Cardiac fibroblast (primary cell): ENCODE measurements at places on chromosomes 5 and 9.

DNA sequence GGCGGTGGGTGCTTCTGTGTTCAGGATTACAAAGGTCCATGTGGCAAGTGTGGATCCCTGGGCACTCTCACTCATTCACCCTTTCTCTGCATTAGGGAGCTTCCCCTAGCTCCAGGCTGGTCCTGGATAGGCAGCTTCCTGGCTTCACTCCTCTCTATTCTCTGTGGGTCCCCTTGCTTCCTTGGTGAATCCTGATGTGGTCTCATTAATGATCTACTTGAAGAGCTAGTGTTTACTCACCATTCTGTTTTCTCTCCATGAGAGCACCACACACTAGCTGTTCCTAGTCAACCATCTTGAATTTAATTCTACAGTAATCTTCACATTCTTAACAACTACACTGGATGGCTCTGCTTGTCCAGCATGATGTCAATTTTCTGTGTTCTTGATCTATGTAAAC is 90.0 kb upstream of the PLPPR1 start:
- no peak for DNase-seq

DNA sequence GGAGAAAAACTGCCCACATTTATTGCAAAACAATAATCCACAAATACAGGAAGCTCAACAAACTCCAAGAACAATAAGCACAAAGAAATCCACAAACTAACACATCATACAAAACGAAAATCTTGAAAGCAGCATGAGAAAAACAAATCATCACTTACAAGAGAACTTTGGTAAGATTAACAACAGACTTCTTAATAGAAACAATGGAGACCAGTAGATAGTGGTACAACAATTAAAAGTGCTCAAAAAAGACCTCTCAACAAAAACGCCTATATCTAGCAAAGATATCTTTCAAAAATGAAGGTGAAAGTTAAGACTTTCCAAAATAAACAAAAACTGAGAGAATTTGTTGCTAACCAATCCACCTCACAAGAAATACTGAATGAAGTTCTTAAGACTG is 38.4 kb downstream of the CDKL3 start:
- peak; percentile 5 for DNase-seq

DNA sequence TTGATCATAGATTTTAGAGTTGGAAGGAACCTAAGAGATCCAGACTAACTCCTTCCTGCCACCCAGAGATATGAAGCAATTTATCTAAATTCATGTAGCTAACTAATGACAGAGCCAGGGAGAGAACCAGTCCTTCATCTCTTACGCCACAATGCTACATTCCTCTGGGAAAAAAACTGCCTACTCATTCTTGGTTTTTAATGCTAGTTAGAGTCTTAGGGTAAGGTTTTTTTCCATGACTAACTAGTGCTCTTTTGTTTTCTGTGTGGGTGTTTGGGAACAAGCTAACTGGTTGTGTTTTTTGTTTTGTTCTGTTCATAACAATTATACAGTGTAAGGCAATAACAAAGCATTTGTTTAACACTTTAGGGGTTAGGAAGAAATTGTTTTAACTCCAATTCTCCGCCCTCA is 52.4 kb downstream of the SLC44A1 start:
- DNase-seq, result peak; percentile 99

- no peak for DNase-seq
Observed at GRCh38 chr5:180040287-180041214, 31.0 kb downstream of the RNF130 start.

- peak; percentile 78 for DNase-seq
Observed at GRCh38 chr5:56323505-56323904, 90.4 kb upstream of the ANKRD55 start.

DNA sequence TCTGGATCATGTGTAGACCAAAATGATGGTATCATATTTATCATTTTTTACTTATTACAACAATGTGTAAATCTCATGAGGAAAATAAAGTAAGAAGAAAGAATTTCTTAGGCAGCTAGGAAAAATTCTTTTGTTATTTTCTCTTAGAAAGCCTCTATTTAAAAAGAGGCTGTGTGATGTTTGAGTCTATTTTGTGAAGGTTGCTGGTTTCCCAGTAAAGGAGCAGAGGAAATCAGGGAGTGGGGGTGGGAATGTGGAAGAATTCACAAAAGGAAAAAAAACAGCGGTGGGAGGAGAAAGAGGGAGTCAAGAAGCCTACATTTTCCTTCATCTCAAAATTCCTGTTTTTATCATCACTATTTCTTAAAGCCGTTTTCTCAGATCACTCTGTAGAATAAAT is 20.1 kb downstream of the PTCH1 start:
- no peak for DNase-seq

GRCh38 chr9:25412646-25413045 is 265.6 kb downstream of the TUSC1 start:
- DNase-seq, result no peak

DNA sequence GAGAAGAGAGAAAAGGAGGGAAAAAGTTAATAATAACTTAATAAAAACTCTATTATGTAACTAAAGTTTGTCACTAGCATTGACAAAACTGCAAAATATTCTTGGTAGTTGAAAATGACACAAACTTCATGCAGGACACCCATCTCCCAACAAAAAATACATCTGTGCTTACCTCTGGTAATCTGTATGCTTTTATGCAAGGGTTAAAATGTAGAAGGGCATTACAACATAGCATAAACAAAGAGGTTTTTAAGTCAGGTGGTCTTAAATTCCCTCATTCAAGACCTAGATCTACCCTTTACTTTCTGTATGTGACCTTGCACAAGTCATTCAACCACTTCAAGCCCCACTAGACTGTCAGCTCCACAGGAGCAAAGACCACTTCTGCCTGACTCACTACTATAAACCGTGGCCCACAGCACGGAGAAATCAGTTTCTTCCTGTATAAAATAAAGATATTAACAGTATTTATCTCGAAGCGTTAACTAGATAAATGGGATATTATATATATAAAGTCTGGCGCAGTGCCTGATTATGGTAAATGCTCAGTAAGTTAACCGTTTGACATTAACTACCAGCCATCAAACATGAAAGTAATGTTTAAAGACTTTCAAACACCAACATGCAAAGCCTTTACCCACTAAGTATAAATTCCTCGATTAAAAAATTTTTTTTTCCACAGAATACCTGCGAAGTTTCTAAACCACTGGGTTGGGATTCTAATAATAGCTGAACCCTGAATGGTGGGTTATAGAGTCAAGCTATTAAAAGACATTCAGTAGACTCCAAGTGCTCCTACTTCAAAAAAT is 2.0 kb downstream of the FBXL17 start:
- DNase-seq, result peak; percentile 19

GRCh38 chr9:37619806-37620205 is 27.4 kb upstream of the TOMM5 start:
- DNase-seq, result no peak

- DNase-seq, result peak; percentile 61
Observed at GRCh38 chr9:32551276-32552051, 663 bp upstream of the SMIM27 start.

- DNase-seq, result no peak
Observed at GRCh38 chr9:74887981-74888370, 255 bp upstream of the TRPM6 start.

DNA sequence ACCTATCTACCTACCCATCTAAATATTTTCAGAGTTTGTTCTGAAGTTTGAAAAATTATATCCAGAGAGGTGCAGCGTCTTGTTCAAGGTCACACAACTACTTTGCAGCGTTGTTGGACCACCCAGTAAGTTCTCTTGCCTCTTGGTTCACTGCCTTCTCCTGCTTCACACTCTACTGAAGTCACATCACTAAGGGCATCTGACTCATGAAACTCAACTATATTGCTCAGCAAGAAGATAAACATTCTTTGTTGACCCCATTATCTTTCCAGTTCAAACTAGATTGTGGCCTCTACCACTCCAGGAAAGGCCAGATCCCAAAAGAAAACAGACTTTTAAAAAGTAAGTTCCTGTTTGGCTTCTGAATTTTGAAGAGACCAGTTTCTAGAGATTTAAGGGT is 326.9 kb downstream of the SLIT3 start:
- no peak for DNase-seq

GRCh38 chr9:108991479-108991878 is 21.8 kb downstream of the CTNNAL1 start:
- DNase-seq, result no peak

- DNase-seq, result no peak
Observed at GRCh38 chr5:176899946-176900779, 1.0 kb upstream of the HK3 start.

DNA sequence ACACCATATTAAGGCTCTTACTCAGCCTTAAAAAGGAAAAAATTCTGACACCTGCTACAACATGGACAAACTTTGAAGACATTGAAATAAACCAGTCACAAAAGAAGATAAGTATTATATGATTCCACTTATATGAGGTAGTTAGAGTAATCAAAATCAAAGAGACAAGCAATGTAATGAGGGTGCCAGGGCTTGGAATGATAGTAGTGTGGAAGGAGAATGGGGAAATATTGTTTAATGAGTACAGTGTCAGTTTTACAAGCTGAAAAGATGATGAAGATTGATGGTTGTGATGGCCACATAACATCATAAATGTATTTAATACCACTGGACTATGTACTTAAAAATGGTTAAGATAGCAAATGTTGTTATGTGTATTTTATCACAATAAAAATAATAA is 485.7 kb downstream of the SPATA31D1 start:
- DNase-seq, result no peak

GRCh38 chr5:171484460-171484899 is 65.0 kb downstream of the FGF18 start:
- DNase-seq, result peak; percentile 38

DNA sequence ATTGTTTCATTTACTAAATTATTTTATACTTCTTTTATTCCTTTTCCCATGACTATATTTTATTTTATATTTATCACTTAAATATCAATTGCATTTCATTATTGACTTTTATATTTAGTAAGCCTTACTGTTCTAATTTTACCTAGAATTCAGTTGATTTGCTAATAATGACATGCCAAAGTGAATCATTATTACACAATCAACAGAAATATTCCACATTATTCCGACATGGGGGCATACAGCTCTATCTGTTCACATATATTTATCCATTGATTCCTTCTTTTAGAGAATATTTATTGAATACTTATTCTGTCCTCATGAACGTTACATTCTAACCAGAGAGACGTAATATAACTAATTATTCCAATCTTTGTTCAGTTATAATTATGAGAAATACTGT is 221.8 kb downstream of the DOCK8 start:
- DNase-seq, result no peak

DNA sequence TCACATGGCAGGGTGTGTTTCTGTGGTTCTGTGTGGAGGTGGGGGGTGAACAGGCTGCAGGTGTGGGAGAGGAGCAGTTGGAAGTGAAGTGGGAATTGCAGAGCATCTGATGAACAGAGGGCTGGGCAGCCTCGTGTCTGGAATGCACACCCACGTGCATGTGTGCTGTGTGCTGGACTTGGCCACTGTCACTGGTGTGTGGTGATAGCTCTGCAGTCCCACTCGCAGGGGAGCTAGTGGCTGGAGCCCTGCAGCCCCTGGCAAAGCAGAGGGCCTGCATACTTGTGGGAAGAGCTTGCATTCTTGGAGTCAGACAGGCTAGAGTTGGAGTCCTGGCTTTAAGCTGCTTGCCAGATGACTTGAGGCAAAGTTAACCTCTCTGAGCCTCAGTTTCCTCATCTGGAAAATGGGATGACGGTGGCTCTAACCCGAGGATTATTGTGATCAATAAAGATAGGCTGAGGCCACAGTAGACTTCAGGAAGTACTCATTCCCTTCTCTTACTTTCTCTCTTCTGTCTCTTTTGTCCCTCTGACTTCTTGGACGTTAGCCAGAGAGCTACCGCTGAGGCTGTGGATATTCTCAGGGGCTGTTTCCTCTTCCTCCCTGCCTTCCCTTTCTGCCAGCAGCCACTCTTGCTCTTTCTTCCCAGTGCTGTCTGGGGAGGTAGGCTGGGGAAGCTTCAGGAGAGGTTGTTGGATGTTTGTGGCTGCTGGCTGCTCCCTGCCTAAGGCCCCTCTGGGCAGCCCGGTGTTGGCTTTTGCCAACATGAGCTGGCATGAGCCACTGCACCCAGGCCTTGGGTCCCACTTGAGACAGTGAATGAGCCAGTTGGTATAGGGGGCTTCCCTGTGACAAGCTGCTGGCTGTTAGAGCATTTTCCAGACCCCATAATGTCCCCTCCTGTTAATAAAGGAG is 18.3 kb downstream of the PSAT1 start:
- peak; percentile 63 for DNase-seq

DNA sequence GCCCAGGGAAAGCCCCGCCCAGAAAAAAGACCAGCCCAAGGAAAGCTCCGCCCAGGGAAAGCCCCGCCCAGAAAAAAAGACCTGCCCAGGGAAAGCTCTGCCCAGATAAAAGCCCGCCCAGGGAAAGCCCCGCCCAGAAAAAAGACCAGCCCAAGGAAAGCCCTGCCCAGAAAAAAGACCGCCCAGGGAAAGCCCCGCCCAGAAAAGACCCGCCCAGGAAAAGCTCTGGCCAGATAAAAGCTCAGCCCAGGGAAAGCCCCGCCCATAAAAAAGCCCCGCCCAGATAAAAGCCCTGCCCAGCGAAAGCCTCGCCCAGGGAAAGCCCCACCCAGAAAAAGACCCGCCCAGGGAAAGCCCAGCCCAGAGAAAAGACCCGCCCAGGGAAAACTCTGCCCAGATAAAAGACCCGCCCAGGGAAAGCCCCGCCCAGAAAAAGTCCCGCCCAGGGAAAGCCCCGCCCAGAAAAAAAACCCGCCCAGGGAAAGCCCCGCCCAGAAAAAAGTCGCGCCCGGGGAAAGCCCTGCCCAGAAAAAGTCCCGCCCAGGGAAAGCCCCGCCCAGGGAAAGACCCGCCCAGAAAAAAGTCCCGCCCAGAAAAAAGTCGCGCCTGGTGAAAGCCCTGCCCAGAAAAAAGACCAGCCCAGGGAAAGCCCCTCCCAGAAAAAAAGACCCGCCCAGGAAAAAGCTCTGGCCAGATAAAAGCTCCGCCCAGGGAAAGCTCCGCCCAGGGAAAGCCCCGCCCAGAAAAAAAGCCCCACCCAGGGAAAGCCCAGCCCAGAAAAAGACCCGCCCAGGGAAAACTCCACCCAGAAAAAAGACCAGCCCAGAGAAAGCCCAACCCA is 11.9 kb downstream of the GRIN1 start:
- peak; percentile 28 for DNase-seq

DNA sequence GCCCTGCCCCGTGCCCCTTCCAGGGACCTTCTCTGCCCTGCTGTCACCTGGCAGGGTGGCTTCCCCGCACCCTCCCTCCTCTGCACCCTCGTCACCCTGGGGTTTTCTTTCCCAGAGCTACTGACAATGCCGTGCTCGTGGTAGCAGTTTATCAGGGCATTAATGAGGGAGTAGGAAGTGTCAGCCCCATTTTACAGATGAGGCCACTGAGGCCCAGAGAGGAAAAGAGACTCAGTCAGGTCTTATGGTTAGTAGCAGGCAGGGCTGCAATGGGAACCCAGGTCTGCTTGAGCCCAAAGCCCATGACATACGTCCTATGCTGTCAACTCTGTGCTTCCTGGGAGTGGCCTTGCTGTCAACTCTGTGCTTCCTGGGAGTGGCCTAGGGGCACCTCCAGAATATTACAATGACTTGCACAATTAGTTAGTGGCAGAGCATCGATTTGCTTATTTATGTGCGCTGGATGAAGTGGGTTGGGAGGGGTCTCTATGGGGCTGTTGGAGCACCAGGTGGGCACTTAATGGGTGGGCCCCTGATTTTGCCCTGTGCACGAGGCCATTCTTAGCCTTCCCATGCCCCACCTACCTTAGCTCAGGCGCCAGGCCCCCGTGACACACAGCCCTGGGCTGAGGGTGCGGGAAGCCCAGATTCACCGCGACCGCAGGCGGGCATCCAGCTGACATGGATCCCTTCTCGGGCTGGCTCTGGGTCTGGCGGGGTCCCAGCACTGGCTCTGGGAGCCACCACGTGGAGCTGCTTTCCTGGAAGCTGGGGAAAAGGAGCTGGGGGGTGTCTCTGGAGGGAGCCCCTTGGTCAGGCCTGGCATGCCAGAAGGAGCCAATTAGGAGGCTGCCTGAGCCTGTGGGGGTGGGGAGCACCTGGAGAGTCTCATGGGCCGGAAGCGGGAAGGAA is 82.0 kb upstream of the ORM1 start:
- no peak for DNase-seq
